Epithelial cell of proximal tubule (primary cell): ENCODE measurements at places on chromosomes 5 and 9. TPM values are rescaled to one million over a fixed set of nuclear protein-coding genes. Genes with fewer than 3 reads are reported as not detected.

GRCh38 chr5:174459832-174460448 is 264.4 kb upstream of the MSX2 start:
- DNase-seq: no peak

DNA sequence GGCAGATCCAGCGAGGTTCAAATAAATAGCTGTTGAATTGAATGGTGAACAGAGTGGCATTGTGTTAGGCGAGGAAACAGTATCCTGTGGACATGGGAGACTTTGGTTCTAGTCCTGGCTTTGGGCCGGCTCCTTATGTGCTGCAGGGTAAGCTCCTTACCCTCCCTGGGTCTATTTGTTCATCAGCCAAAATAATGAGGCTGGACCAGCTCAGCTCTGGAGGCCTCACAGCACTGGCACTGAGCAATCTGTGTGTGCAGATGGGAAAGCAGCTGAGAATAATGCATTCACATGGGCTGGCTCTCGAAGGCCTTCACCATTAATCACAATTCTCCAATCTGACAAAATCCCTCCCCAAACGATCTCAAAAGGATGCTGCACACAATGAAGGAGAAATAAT is 81.9 kb downstream of the APBA1 start:
- no peak for DNase-seq

- DNase-seq: no peak
These were observed 2.8 kb upstream of the NOL6 start for GRCh38 chr9:33476503-33476902.

- no peak for DNase-seq
These were observed 885 bp downstream of the TAF7 start for GRCh38 chr5:141319699-141320098.

DNA sequence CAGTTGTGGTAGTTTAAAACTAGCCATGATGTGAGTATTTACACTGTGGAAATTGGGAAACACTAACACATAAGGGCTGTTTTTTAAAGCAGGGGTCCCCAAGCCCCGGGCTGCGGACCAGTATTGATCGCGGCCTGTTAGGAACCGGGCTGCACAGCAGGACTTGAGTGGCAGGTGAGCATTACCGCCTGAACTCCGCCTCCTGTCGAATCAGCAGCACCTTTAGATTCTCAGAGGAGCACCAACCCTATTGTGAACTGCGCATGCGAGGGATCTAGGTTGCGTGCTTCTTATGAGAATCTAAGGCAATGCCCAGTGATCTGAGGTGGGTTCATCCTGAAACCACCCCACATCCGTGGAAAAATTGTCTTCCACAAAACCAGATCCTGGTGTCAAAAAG is 127.8 kb downstream of the PCSK5 start:
- no peak for DNase-seq

ADAMTS6 gene
- total RNA-seq: 3.5 and 12.1 TPM in 2 replicates

RNF183 gene
- total RNA-seq: 3.9 TPM in 1 of 2 replicates, not detected in the other

TICAM2 gene
- total RNA-seq: 1.2 and 1.7 TPM in 2 replicates

PTGDS gene
- not detected in 2 replicates for total RNA-seq
